ENCODE measurements at places on chromosomes 13 and 19.
A peak's percentile ranks its signal among the peaks of the same experiment; 100 is the strongest.

- DNase-seq = no peak
Measured at GRCh38 chr19:16327169-16327475, 2.5 kb downstream of the KLF2 start.

DNA sequence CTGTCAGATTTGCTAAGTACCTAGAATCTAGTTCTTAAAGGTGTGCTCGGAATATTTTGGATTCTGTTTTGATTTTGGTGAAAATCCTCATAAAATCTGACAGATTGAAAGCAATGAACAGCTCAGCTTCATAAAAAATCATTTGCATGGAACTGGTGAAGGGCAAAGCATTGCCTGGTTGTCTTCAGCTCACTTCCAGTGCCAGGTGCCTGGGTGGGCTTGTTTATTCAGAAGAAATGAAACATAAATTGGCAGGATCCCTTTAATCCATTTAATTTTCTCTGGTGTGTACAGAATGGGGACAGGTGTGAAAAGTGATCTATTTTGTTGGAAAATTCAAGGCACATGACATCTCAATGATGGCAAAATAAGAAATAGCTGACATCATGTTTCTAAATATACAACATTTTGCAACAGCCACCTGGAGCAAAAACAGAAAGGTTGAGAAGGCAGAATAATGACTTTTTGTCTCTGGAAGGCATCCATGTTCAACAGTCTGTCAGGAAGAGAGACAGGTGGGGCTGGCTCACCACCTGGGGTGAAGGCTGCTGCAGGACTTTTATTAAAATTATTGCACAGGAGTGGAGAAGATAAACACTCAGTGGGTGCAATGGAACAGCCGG lies 52.2 kb downstream of the RFC3 start:
- DNase-seq = no peak

DNA sequence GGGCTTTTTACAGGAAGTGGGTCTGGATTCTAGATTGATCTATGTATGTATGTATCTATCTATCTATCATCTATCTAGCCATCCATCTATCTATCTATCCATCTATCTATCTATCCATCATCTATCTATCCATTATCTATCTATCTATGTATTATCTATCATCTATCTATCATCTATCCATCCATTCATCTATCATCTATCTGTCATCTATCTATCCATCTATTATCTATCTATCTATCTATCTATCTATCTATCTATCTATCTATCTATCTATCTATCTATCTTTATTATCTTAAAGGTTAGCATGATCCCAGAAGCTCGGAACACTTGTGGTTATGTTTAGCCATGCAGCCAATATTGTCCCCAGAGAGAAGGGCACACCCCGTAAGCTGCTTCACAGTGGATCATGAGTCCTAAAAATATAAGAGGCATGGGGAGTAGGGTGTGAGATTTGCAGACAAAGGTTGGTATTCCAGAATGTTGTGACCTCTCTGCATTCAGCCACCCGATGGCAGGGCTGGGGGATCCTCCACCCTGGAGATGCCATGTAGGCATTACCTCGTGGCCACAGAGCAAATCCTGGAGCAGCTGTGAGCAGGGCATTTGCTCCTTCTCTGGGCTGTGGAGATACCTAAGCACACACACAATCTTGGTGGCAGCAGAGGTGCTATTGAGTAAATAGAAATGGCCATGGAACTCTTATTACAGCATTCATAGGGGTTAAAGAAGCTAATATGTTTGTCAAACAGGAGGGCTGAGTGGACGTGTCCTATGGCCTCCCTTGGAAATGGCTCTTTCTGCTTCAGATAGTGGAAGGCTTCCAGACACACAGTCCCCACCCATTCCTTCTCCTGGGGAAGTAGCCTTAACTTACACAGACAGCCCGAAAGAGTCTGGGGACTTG lies 310.0 kb upstream of the TSHZ3 start:
- no peak for DNase-seq

DNA sequence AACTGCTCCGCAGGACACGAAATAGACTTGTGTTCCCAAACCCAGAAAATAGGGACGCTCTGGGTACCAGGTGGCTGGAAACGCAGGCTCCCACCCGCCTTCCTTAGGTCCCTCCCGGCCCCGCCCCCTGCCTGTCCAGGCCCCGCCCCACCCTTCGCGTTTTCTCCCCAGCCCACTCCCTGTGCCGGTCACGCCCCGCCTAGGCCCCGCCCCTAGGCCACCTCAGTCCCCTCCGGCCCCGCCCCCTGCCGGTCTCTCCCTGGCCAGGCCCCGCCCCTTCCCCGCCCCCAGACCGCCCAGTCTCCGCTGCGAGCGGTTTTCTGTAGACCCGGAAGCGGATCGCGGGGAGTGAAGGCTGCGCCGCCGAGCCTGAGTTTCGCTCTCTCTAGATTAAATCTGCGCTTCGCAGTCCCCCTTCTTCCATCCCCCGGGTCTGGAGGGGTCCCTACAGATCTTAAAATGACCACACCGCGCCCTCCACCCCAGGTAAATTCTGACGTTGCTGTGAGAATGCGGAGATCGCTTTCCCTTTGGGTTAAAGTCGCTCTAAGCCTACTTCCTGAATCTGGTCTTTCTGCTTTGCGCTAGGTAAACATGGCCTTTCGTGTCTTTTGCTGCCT lies 3.7 kb upstream of the ZNF665 start:
- peak; percentile 96 for DNase-seq

- DNase-seq = peak; percentile 71
Measured at GRCh38 chr19:1445185-1445931, 4.6 kb upstream of the APC2 start.

- peak; percentile 92 for DNase-seq
Measured at GRCh38 chr19:44752816-44753625, 4.5 kb downstream of the BCL3 start.

GRCh38 chr13:36421447-36421846 lies 10.8 kb upstream of the CCNA1 start:
- DNase-seq = no peak

- DNase-seq = no peak
Measured at GRCh38 chr13:78595495-78596398, 7.6 kb downstream of the POU4F1 start.

GRCh38 chr13:112674412-112675365 lies 15.1 kb upstream of the ATP11A start:
- no peak for DNase-seq

DNA sequence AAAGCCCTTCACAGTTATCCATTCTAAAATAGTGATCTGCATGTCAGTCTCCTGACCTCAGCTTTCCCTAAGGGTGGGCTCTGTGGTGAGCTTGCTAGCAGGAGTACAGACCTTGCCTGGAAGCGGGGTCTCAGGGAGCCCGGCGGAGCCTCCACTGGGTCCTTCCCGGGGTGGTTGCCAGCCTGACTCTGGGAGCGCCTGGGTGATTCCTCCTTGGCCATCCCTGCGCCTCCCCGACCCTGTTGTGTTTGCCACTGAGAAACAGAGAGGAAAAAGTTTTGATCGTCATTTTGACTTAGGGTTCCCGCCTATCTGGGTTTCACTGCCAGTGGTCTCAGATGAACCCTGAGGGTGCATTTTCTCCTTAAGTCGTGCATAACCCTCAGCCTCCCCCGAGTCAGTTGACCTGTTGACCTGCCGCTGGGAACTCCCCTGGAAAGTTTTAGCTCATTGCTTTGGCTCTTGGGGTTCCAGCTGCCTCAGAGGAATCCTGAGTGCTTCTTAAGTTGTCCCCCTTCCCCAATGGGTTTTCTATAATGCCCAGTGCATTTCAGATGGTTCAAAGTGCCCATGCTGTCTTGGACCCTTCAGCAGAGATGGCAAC lies 117.8 kb downstream of the RAB20 start:
- DNase-seq = no peak

- no peak for DNase-seq
Measured at GRCh38 chr19:49872245-49873128, 4.7 kb downstream of the AKT1S1 start.

DNA sequence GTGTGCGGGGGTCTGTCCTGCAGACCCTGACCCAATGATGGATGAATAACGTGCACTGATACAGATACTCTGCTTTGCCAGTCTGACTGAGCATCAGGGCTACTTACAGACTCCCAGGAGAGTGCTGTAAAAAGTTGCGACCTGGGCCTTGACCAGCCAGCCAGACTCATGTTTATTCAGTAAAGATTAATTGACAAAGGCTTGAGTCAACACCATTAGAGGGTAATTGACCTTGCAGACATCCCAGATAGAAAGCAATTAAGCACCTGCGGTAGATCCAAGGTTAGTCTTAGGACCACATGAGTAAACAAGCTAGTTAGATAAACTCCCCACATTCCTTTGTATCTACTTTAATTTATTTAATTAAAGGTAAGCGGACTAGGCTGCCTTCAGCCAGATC lies 10.4 kb downstream of the NUDT19 start:
- DNase-seq = no peak

DNA sequence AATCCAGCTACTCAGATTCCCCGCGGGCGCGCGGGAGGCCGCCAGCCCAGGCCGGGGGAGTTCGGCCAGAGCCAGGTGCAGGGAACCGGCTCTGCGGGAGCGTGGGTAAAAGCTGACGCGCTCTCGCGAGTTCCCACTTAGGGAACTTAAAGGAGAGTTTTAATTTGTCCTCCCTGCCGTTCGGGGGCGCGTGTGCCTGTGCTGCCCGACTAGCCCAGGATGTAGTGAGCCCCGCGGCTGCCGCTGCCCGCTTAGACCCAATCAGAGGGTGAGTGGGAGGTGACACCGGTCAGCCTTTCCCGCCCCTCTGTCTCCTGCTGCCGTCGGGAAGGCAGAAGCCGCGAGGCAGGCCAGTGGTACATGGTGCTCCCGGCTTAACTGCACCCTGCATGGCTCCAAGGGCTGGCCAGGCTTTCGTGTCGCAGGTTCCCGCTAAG lies 36.0 kb upstream of the NEK3 start:
- DNase-seq = peak; percentile 17

- DNase-seq = no peak
Measured at GRCh38 chr13:59531571-59532091, 632.1 kb downstream of the DIAPH3 start.

DNA sequence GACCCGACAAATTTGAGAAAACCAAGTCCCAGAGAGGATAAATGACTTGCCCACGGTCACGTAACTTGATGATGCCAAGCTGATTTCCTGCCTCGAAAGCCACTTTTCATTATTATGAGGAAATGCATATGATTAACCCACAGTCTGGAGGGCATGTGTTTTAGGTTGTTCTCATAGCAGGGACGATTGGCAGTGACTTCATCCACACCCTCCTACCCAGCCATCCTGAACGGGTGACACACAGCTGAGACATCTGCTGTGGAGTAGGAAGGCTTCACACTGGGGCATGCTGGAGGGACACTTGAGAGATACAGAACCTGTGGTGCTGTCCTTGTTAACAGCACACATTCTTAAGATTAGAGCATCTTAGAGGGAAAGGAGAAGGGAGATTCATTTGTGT lies 65.4 kb upstream of the WDFY2 start:
- DNase-seq = no peak

DNA sequence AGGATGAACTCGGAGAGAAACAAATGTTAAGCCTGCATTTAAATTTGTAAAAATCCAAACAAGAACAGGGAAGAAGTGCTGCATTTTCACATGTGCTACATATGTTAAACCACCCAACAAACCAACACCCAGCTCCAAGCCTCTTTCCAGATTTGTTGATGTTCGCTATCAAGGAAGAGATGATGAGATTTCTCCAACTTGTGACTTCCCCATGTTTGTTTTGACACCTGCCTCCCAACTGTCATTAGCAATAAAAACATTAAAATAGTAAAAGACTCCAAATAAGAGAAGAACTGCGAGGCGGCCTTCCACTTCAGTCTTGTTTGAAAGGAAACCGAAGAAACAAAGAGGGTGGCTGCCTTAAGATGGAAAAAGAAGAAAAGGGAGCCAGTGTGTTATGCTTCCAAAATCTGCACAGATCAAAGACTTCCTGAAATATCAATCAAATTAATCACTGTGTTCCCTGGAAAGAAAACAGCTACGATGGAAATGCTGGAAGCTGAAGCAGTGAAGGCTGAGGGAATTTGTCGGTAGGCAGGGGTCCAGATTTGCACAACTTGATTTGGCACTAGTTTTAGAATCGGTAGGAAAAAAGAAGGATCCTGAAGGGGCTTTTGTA lies 14.0 kb upstream of the GGACT start:
- no peak for DNase-seq

- no peak for DNase-seq
Measured at GRCh38 chr19:1935484-1936208, 5.3 kb upstream of the CSNK1G2 start.

- DNase-seq = no peak
Measured at GRCh38 chr19:472005-472858, 11.4 kb upstream of the SHC2 start.

- no peak for DNase-seq
Measured at GRCh38 chr13:97339988-97340749, 93.8 kb upstream of the RAP2A start.

DNA sequence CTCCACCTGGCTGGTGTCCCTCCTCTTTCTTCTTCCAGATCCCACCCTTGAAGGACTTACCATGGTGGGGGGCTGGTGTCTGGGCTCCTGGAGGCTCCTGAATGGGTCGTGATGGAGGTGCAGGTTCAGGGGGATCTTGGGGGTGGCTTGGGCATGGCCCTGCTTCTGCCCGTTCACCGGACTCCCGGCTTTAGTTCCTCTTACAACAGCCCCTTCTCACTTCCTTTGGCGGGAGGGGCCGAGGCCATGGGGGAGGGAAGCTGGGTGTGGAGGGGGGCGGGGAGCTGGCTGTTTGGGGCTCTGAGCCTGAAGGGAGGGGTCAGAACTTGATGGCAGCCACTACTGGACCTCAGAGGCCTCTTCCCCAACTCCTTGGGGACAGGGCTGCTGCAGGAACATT lies at the start of gene MYO1F:
MYO1F (minus strand) TSS at position 196 of the 400 bp plus-strand sequence; CDS start at position 63, 133 bp downstream.
- no peak for DNase-seq

DNA sequence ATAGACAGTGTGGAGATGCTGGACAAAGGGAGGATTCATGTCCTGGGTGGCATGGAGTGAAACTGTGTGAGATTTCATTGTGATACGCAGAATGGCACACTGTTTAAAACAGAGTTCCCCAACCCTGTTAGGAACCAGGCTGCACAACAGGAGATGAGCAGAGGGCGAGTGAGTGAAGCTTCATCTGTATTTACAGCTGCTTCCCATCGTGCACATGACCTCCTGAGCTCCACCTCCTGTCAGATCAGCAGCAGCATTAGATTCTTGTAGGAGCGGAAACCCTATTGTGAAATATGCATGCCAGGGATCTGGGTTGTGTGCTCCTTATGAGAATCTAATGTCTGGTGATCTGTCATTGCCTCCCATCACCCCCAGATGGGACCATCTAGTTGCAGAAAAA lies 72.5 kb downstream of the RAP2A start:
- no peak for DNase-seq

- DNase-seq = no peak
Measured at GRCh38 chr19:7004313-7004931, 16.8 kb downstream of the MBD3L2B start.

DNA sequence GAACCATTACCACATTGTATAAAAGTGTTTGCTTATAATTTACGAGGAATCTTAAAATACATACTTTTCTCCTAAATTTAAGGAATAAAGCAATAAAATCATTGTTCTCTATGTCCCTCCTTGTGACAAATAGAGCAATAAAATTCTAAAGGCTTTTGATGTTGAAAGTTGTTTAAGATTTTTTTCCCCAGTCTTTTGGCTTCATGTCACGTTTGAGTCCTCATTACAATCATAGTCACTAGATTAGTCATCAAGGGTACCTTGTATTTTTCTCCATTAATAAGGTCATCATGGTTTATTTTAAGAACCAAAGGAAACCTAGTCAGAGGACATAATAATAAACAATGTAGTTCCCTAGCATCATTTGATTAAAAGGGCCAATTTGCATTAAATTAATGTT lies 3.2 kb downstream of the WBP4 start:
- no peak for DNase-seq
